Activated CD8-positive, alpha-beta memory T cell treated with anti-CD3 and anti-CD28 coated beads, Interleukin-2, amount 50 U/mL, for 48 hours (primary cell): ENCODE measurements at places on chromosomes 5 and 9.

DNA sequence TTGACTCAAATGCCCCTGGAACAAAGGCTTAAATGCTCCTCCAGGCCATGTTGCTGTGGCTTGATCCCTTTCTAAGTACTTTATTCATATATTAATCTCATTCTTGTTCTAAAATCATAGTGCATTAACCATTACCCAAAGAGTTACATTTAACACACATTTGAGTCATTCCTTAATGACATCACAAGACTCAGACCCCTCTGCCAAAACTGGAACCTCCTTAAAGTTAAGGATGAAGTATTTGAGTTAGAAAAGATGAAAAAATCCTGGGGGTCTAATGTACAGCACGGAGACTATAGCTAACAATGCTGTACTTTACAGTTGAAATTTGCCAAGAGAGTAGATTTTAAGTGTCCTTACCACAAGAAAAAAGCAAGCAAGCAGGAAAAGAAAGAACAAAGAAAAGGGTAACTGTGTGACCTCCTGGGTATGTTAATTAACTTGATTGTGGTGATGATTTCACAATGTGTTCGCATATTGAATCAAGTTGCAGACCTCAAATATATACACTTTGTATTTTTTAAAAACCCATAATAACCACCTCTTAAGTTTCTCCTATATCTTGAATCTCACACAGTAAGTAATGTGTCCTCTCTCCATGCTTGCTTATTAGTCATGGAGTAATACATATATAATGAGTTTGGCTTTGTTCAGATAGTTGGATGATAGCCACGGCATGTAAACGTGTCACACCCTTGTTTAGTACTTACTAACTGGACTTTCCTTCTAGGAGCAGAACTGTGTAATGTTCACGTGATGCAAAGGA is 376.9 kb downstream of the SEMA5A start:
- DNase-seq = no peak

GRCh38 chr5:107370396-107370968 is 300.3 kb downstream of the EFNA5 start:
- no peak for DNase-seq

GRCh38 chr5:149042865-149043264 is 20.0 kb downstream of the SH3TC2 start:
- no peak for DNase-seq

- DNase-seq = no peak
Measured at GRCh38 chr5:178330791-178331404, 98.3 kb upstream of the PHYKPL start.

- DNase-seq = no peak
Measured at GRCh38 chr5:176486189-176486757, 38.1 kb downstream of the FAF2 start.

DNA sequence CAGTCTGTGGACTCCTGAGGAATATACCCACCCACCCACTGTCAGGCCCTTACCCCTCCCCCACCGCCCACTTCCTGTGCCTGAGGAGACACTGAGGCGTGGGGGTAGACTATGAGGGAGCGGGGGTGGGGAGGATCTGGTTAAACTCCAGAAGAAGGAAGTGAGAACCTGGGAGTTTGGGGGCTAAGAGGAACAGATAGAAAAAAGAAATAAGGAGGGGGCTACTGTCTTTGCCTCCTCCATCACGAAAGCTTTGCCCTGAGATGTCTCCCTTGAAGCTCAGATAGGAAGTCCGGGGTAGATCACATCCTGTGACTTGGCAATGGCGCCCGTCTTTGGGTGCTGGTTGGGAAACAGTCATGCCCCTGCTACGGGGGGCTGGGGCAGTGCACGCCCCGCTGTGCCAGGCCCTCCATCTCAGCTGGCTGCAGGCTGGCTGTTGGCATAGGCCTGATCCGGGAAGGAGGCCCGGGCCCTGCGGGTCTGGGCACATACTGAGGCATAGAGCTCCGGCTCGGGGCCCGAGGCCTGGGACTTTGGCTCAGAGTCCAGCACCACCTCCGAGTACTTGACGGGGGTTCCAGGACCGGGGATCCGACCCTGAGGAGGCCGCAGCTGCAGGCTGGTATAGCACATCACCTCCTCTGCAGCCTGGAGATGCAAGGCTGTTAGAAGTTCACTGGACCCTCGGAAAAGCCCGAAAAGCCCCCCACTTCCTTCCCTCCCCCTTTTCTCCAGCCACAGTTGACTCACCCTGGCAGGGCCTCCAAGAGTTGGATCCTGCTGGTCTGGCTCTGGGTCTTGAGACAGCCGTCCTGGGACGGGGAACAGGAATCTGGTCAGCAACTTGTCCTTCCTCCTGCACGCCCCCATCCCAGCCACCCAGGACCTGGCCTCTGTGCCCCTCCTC is 1.0 kb downstream of the SIT1 start:
- peak; percentile 72 for DNase-seq

DNA sequence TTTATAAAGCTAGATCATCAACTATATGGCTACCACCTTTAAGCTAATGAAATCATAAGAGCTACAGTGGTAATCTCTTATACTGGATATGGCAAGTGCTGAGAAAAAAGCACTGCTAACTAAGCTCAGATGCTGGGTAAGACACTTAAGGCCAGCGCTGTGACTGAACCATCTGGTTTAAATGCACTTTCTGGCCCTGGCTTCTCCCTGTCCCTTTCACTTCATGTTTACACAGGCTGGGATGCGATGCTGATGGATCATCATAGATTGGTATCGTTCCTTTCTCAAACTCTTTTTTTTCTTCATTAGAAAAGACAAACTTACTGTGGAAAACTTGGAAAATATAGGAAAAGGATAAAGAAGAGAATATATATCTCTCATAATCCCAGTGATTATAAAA is 52.3 kb downstream of the KIF24 start:
- no peak for DNase-seq

- no peak for DNase-seq
Measured at GRCh38 chr9:136982232-136983051, at the start of gene LCNL1. TSS of gene LCNL1 (plus strand) at chr9:136982993. CDS start at chr9:136983587, 594 bp downstream.

DNA sequence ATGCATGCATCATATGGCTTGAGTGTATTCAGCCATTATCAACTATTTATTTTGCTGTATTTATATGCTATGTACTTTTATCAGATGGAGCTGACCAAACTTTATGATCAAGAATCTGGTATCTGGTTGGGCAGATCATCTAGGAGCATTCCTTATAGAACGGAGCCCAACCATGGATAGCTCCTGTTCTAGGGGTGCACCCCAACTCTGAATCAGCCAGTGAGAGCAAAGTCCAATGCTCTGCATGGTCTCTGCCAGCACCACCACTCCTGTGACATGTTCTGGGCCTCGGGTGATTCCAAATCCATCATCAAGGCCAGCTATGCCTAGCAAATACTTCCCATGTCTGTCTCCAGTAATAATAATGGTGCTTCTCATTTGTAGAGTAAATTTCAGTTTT is 517.5 kb downstream of the AGTPBP1 start:
- no peak for DNase-seq

- DNase-seq = no peak
Measured at GRCh38 chr5:13003457-13003856, 941.0 kb downstream of the DNAH5 start.

- no peak for DNase-seq
Measured at GRCh38 chr5:135759149-135759784, 75.2 kb upstream of the SLC25A48 start.

DNA sequence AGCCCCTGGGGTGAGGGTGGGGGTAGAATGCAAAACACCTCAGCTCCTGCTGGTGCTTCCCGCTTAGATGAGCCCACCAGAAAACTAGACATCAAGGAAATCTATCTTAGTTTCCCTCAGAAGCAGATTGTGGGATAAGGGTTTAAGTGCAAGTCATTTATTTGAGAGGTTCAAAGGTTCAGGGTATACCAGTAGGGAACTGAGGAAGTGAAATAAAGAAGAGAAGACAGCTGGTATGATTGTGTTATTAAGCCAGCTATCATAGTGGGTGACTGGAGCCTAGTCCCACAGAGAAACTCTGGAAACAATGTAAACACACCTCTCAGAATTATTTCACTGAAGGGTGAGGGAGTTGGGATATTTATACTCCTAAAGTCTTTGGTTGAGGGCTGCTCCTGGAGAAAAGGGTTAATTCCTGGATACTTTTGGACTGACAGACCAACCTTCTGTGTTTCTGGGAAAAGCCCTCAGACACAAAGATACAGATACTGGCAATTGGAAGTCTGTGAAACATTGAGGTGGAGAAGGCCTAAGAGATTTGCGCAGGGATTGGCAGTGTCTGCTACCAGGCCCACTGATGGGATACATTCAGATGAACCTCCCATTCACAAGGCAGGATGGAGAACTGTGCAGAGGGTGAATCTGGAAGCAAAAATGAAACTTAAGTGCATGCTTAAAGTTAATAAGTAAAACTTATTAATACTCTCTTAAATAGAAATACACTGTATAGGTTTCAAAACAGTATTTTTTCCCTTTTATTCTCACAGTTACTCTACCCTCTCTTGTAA is 6.4 kb upstream of the DCTN4 start:
- DNase-seq = no peak

DNA sequence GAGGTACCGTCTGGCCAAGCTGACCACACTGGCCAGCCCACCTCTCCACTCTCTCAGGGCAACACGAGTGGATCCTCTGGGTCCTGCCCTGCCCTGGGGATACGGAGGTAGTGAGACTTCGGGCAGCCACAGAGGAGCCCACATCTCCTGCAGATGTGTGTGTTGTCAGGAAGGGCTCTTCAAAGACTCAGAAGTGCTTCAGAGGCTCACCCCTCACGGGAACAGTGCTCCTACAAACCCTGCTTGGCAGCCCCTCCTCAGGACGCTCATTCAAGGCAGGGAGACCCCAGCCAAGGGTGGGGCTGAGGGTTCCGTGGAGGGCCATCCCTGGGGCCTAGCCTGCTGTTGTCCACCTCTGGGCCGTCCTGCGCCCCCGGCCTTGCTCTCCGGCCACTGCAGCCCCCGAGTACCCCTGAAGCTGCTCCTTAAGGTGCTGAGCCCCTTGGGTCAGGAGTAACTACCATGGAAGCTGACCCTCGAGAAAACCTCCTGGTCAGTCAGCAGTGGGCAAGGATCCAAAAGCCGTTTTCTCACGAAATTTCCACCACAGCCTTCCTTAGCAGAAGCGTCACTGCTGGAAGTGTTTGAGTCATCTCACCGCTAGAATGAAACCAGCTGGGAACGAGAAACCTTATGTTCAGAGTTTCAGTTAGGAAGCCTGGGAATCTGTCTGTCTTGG is 23.2 kb upstream of the LRRC14B start:
- no peak for DNase-seq

GRCh38 chr5:132873119-132873929 is at the start of gene LEAP2:
TSS of gene LEAP2 (plus strand) at chr5:132873668. CDS start at chr5:132873695, 27 bp downstream.
- DNase-seq = no peak

GRCh38 chr9:70683841-70684240 is 269.4 kb upstream of the KLF9 start:
- no peak for DNase-seq

DNA sequence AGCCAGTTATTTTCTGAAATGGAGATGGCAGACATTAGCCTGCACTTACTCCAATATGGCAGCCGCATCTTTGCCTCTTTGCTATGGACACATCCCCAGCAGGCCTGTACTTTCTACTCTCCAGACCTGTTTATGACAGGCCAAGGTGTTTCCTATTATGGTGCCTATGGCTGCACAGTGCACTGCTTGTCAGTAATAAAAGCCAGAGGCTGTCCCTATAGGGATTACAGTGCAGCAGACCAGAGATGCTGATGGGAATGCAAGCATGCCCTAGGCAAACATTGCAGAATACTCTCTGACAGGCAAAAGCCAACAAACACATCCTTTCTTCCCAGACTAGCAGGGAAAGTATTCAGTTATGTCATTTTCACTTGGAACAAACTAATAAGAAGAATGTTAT is 442.9 kb downstream of the RAB3C start:
- no peak for DNase-seq

- no peak for DNase-seq
Measured at GRCh38 chr5:75405296-75405695, 68.3 kb downstream of the HMGCR start.

GRCh38 chr9:126982215-126983002 is 67.8 kb downstream of the RALGPS1 start:
- DNase-seq = no peak

DNA sequence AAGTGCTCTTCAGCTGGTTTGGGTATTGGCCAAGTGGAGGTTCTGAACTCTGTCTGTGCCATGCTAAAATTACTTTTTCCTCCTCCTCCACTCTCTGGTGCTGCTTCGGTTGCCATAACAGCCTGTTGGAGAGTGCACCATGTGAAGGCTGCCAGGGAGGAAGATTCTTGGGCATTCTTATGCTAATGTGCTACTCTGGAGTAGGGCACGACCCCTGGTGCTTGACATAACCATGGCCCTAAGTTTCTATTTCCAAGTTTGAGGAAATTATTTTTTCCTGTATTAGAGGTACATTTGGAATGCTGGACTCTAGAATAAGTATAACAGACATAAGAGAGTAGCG is 111.6 kb downstream of the ARHGAP26 start:
- no peak for DNase-seq

GRCh38 chr5:105167092-105167491 is 1604.5 kb upstream of the NUDT12 start:
- no peak for DNase-seq

DNA sequence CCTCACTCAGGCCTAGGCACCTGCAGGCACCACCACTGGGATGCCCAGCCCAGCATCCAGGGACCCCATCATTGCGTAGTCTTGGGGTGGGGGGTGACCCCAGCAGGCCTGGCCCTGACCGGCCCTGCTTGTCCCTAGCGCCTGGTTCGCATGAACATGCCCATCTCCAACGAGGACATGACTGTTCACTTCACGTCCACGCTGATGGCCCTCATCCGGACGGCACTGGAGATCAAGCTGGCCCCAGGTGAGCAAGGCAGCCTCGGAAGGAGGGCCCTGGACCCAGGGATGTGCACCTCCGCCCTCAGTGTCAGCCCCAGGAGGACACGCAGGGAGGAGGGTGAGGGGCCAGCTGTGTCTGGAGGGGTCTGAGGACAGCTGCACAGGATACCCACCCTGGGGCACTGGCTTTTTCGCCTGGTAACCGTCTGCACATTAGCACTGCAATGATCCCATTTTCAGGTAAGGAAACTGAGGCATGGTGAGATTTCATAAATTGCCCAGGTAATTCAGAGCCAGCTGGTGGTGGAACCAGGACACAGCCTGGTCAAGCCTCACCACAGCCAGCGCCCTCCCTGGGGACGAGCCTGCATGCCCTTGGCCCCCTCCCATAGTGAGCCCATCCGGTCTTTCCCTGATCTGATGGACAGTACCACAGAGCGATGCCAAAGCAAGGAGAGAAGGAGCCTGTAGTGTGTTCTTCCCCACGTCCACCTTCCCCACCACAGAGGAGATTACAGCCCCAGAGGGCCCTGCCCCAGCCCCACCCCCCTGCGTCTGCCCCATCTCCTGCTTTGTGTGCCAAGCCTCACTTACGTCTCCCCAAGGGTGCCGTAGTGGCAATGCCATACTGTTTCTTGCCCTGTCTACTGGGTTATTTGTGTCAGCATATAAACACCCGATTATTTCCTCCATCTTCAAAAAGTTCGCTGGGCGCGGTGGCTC is 228.3 kb downstream of the CACNA1B start:
- DNase-seq = peak; percentile 32

DNA sequence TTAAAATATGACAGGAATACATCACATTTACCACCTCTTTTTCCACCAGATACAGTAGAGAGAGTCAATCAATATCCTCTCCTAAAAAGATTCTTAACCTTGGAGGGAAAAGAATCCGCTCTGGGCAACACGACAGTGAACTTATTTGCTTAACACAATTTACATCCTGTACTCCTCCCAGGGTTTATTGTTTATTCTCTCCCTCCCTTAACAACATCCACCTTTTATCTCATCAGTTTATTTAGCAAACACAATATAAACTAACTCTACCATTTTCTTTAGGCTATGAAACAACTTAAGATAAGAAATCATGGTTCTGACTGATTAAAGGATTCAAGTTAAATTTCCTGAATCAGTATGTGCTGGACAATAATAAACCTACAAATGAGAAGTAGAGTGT is 50.9 kb downstream of the CERT1 start:
- no peak for DNase-seq
